ENCODE measurements at places on chromosomes 2 and 18. TPM values are rescaled to one million over a fixed set of nuclear protein-coding genes. Genes with fewer than 3 reads are reported as not detected.

- H3K4me1 ChIP-seq, result no peaks in the 10 kb centered on the region
- no peaks in the 10 kb centered on the region for H3K27me3 ChIP-seq
- H3K36me3 ChIP-seq, result no peaks in the 10 kb centered on the region
These were observed 111.7 kb downstream of the CDH2 start for GRCh38 chr18:28065031-28065792.

DNA sequence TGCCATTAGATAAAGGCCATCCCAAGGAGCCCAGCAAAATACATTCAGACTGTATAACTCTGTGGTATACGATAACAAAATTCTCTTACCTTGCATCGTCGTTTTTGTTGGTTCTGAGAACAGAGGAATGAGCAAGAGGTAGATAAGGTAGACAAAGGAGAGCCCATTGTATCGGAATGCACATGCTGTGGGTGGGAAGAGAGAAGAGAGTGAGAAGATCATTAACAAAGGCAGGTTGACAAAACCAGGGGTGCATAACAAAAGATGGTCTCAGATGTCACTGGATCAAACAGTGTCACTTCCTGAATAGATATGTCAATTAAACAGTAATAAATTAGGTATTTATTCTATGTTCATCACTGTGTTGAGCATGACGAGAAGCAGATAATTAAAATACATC is 83.3 kb downstream of the PIEZO2 start:
- no peaks in the 10 kb centered on the region for H3K4me1 ChIP-seq
- no peaks in the 10 kb centered on the region for H3K27me3 ChIP-seq
- no peak overlapping the region for H3K4me3 ChIP-seq
- no peak overlapping the region for H3K27ac ChIP-seq

DNA sequence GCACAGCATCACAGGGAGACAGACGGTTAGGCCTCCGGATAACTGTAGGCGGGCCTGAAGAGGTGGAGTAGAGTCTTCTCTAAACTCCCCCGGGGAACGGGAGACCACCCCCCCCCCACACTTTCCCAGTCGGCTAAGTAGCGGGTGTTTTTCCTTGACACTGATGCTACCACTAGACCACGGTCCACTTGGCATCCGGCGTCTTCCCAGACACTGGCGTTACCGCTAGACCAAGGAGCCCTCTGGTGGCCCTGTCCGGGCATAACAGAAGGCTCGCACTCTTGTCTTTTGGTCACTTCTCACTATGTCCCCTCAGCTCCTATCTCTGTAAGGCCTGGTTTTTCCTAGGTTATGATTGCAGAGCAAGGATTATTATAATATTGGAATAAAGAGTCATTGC is 25.7 kb upstream of the NCL start:
- H3K27ac ChIP-seq, result no peak overlapping the region
- DNase-seq, result no peak
- no peaks in the 10 kb centered on the region for H3K4me1 ChIP-seq
- H3K4me3 ChIP-seq, result no peak overlapping the region
- no peaks in the 10 kb centered on the region for H3K36me3 ChIP-seq

Gene PKP4
- 27.5 TPM for total RNA-seq

Gene DLX1
- 1.1 TPM for total RNA-seq

GRCh38 chr18:58632552-58632951 is 3.7 kb upstream of the ALPK2 start:
- no peaks in the 10 kb centered on the region for H3K36me3 ChIP-seq
- H3K27me3 ChIP-seq, result no peaks in the 10 kb centered on the region
- H3K27ac ChIP-seq, result no peak overlapping the region
- peaks cover 14% of the 10 kb centered on the region for H3K4me1 ChIP-seq
- DNase-seq, result no peak

GRCh38 chr2:109594246-109594885 is 19.4 kb downstream of the SEPTIN10 start:
- H3K4me3 ChIP-seq, result no peak overlapping the region
- no peaks in the 10 kb centered on the region for H3K27me3 ChIP-seq
- H3K27ac ChIP-seq, result peak overlapping the region; percentile 41

DNA sequence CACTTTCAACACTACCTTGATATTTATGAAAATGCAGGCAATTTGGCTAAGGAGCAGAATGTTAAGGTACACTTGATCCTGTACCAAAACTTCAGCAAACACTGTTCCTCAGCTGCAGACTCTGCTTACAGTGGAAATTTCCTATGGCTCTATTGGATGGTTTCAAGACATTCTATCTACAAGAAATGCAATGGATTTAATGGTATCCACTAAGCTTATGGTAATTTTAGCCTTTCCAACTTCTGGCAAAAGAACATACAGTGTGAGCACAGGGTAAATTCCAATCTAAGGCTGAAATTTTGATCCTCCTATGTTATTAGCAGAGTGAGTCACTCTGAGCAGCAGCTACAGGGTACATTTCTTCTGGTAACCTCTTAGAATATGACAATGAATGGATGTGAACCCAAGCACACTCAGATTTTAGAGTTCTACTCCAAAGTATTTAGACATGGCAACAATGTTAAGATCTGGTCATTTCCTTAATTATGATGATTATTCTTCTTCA is 361.8 kb upstream of the PIK3C3 start:
- no peaks in the 10 kb centered on the region for H3K36me3 ChIP-seq
- no peak overlapping the region for H3K27ac ChIP-seq

Gene SP140L
- total RNA-seq, result 4.9 TPM

Gene STK39
- 21.4 TPM for total RNA-seq

GRCh38 chr2:54325148-54325547 is 69.1 kb upstream of the TSPYL6 start:
- H3K4me3 ChIP-seq, result no peak overlapping the region
- H3K4me1 ChIP-seq, result no peaks in the 10 kb centered on the region
- no peaks in the 10 kb centered on the region for H3K27me3 ChIP-seq
- H3K27ac ChIP-seq, result no peak overlapping the region

- H3K36me3 ChIP-seq, result no peaks in the 10 kb centered on the region
- peaks cover 3% of the 10 kb centered on the region for H3K4me1 ChIP-seq
- no peaks in the 10 kb centered on the region for H3K27me3 ChIP-seq
These were observed 294.5 kb downstream of the CNTNAP5 start for GRCh38 chr2:124319577-124319976.

- H3K27me3 ChIP-seq, result no peaks in the 10 kb centered on the region
- no peak overlapping the region for H3K4me3 ChIP-seq
- H3K4me1 ChIP-seq, result no peaks in the 10 kb centered on the region
- H3K27ac ChIP-seq, result no peak overlapping the region
- H3K36me3 ChIP-seq, result no peaks in the 10 kb centered on the region
These were observed 5.4 kb upstream of the TDRD15 start for GRCh38 chr2:21118302-21118920.

GRCh38 chr2:226788881-226789490 is 10.6 kb downstream of the IRS1 start:
- H3K27me3 ChIP-seq, result no peaks in the 10 kb centered on the region
- no peaks in the 10 kb centered on the region for H3K36me3 ChIP-seq
- DNase-seq, result no peak
- H3K4me1 ChIP-seq, result peaks cover 51% of the 10 kb centered on the region
- peak overlapping the region; percentile 96 for H3K27ac ChIP-seq
- no peak overlapping the region for H3K4me3 ChIP-seq

DNA sequence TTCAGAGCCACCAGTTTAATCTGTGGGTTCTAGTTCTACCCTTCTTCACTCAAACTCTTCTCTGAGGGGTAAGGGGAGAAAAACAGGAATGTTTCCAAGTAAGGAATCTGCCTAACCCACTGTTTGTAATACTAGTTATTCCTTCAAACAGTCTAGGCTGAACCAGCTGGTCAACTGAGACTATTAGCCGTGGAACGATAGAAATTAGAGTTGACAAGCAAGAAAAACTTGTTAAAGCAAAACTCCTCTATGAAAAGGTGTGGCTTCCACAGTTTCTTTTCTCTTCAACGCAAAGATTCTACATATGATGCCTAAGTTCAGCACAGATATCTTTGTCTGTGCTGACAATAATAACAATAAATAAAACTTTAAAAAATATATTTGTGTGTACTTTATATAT is 11.5 kb downstream of the PAIP2B start:
- H3K4me3 ChIP-seq, result no peak overlapping the region
- no peak overlapping the region for H3K27ac ChIP-seq

DNA sequence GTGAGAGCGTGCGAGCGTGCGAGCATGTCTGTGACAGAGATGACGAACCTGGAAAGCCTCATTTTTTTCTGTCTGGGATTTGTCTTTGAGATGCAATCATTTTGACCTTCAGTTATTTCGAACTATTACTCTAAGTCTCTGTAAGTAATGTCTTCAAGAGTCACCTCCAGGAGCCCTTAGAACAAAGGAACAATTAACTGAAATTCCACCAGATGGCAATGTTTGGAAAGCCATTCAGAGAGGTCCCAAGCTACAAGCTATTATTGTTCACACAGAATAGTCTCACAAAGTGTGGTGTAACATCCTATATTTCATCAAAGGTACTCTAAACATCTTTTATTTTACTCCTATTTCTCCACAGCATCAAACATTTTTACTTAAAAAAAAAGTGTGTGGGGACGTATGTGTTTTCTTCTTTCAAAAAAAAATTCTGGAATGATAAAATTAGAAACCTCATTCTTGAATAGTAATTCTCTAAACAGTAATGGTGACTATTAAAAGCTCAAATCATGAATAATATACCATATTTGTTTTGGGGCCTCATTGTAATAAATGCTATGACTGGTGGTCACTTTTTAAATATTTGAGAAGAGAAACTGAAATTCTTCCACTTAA is 35.1 kb upstream of the MAPRE2 start:
- no peaks in the 10 kb centered on the region for H3K36me3 ChIP-seq
- H3K4me1 ChIP-seq, result no peaks in the 10 kb centered on the region
- no peak overlapping the region for H3K27ac ChIP-seq
- DNase-seq, result no peak

DNA sequence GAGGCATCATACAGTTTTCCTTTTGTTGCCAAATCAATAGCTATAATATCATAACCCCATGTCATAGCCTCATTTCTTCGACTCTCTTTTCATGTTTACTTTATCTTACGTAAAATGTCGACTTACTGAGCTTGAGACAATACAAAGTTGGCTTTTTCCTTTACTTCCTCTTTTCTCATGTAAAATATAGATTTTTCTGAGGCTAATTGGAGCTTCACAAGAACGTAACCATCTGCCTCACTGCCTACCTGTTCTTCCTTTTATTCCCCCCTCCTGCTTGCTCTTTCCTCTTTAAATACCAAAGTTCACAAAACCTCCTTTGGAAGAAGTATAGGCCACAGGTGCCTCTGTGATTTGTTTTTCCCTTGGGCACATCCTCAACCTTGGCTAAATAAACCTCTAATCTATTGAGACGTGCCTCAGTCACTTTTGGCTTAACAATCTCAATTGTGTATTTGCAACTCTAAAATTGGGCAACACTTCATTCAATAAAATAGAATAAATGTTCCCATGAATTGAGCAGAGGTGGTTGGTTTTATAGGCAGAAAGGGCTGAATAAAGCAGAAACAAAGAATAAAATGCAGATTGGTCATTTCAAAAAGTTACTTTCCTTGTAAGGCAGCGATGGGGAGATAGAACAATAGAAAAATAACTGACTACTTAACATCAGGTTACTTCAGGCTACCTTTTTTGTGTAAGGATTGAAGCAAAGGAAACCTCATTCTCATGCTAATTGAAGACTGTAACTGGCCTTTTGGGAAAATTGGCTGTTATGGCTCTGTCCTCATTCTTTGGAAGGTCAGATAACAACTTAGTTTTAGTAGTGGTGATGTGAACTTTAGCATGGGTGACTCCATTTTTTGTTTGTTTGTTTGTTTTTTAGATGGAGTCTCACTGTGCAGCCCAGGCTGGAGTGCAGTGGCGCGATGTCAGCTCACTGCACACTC is 21.3 kb downstream of the COMMD1 start:
- no peaks in the 10 kb centered on the region for H3K36me3 ChIP-seq
- H3K4me1 ChIP-seq, result no peaks in the 10 kb centered on the region
- no peak for DNase-seq
- no peak overlapping the region for H3K4me3 ChIP-seq

Gene MDH1B
- 1.3 TPM for total RNA-seq

GRCh38 chr18:30971338-30971956 is 71.1 kb downstream of the DSC3 start:
- H3K36me3 ChIP-seq, result no peaks in the 10 kb centered on the region
- H3K4me1 ChIP-seq, result no peaks in the 10 kb centered on the region
- no peak overlapping the region for H3K4me3 ChIP-seq
- DNase-seq, result no peak
- H3K27me3 ChIP-seq, result no peaks in the 10 kb centered on the region

Gene BIN1
- total RNA-seq, result 36.1 TPM

GRCh38 chr18:43681661-43682060 is 404.4 kb upstream of the SYT4 start:
- H3K27ac ChIP-seq, result no peak overlapping the region
- no peaks in the 10 kb centered on the region for H3K4me1 ChIP-seq
- no peaks in the 10 kb centered on the region for H3K36me3 ChIP-seq

GRCh38 chr2:160628811-160629210 is 135.2 kb upstream of the RBMS1 start:
- H3K27ac ChIP-seq, result no peak overlapping the region
- DNase-seq, result no peak
- no peaks in the 10 kb centered on the region for H3K4me1 ChIP-seq
- no peak overlapping the region for H3K4me3 ChIP-seq
- no peaks in the 10 kb centered on the region for H3K27me3 ChIP-seq
- H3K36me3 ChIP-seq, result no peaks in the 10 kb centered on the region

DNA sequence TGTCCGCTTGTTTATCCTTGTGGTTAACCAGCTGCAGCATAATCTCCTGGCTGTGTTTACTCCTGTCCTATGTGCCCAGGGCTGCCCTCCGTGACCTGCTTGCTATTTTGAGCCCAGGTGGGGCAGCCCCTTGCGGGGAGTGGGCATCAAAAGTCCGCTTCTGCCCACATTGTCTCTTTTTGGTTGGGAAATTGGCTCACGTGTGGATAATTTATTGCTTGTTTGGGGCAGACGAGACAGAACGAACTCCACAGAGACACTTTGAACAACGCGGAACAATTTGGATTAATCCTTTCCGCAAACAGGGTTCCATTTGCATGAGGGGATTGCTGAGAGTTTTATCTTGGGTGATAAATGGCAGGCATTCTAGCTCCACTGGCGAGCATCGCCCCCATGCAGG is 8.1 kb upstream of the CXCR4 start:
- no peak overlapping the region for H3K27ac ChIP-seq
- H3K36me3 ChIP-seq, result no peaks in the 10 kb centered on the region
- DNase-seq, result no peak
- H3K27me3 ChIP-seq, result no peaks in the 10 kb centered on the region

DNA sequence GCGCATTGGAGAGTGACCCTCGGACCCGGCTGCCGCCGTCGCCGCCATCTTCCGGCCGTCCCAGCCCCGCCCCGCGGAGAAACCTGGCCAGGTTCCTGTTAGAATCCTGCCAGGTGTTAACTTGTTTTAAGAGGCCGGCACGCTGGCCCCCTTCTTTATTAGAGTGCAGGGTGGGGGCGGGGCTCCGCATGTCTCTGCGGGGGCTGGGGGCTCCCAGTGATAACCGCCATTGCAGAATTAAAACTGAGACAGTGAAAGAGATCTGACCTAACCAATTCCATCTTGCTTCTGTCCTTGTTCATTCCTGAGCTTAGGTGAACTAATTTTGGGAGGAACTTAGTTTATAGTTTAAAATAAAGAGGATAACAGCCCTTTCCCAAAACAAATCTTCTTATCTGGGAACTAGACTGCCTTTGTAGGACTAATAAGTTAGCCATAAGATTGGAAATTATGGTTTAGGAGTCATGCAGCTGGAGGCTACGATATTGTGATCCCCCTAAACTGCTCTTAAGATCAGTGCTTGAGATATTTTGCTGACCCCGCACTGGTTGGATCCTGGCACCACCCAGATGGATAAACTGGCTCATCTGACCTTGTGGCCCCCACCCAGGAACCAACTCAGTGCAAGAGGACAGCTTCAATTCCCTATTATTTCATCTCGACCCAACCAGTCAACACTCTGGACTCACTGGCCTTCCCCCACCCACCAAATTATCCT is 543 bp upstream of the STARD7 start:
- H3K27ac ChIP-seq, result peak overlapping the region; percentile 89
- H3K36me3 ChIP-seq, result no peaks in the 10 kb centered on the region
- peak overlapping the region; percentile 60 for H3K4me3 ChIP-seq
- no peaks in the 10 kb centered on the region for H3K27me3 ChIP-seq
- H3K4me1 ChIP-seq, result peaks cover 43% of the 10 kb centered on the region

Gene SPAST
- 13.0 TPM for total RNA-seq

Measured in sigmoid colon (tissue), 7 donors.